Lower lobe of right lung (tissue), 2 donors: ENCODE measurements at places on chromosomes 5 and 9. TPM values are rescaled to one million over a fixed set of nuclear protein-coding genes. Genes with fewer than 3 reads are reported as not detected.

DNA sequence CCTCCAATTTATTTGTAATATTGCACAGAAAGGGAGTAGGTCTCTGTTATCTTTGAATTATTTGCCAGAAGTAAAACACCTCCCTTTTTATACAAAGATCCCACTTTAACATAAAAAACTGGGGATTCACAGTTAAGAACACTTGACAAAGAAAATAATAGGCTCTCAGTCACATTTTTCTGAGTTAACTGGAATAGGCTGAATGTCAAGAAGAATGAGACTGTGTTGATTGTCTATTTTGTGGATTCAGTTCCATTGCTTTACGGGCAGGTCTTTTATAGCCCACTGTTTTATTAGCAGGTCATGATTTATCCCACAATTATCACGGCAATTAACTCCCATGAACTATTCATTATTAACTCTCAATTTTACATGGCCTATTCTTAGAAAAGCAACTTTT lies 427.4 kb downstream of the CTNND2 start:
- DNase-seq, result no peak
- H3K27me3 ChIP-seq, result no peaks in the 10 kb centered on the region
- no peaks in the 10 kb centered on the region for H3K4me1 ChIP-seq
- no peak overlapping the region for H3K27ac ChIP-seq
- no peak overlapping the region for H3K4me3 ChIP-seq

GRCh38 chr9:130536701-130537107 lies 42.7 kb upstream of the FUBP3 start:
- H3K36me3 ChIP-seq, result no peaks in the 10 kb centered on the region
- no peak overlapping the region for H3K27ac ChIP-seq
- no peak overlapping the region for H3K4me3 ChIP-seq
- DNase-seq, result no peak
- peaks cover 73% of the 10 kb centered on the region for H3K27me3 ChIP-seq

DNA sequence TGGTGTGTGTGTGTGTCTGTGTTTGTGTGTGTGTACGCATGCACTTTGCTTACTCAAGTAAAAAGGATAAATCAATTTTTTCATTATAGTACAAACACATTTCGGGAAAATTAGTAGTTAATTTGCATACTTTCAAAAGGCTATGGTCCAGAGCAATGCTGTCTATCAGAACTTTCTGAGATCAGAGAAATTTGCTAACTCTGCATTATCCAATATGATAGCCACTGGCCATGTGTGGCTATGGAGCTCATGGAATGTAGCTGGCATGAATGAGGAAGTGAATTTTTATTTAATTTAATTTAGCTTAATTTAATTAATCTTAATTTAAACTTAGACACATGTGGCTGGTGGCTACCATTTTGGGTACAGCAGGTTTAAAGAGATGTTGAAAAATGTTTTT lies 289.6 kb downstream of the MAT2B start:
- no peaks in the 10 kb centered on the region for H3K27me3 ChIP-seq
- no peaks in the 10 kb centered on the region for H3K36me3 ChIP-seq
- no peak for DNase-seq
- H3K4me1 ChIP-seq, result no peaks in the 10 kb centered on the region

DNA sequence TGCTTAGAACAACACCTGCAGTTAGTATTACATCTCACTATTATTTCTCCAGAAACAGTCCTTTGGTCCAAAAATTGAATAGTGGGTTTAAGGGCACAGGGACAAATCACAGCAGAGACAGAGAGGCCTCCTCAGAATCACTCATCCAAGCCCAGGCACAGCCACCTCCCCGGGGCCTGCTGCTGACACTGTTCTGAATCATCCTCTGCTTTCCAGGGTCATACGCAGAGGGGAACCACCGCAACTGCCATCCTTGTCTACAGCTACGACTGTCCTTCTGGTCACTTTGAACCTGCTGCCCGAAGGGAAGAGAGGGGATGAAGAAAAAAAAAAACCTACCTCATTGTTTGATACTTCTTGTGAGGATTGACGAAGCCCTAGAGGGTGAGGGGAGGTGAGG lies 35.3 kb upstream of the MAN2A1 start:
- DNase-seq, result no peak
- H3K36me3 ChIP-seq, result no peaks in the 10 kb centered on the region
- H3K4me3 ChIP-seq, result no peak overlapping the region

DNA sequence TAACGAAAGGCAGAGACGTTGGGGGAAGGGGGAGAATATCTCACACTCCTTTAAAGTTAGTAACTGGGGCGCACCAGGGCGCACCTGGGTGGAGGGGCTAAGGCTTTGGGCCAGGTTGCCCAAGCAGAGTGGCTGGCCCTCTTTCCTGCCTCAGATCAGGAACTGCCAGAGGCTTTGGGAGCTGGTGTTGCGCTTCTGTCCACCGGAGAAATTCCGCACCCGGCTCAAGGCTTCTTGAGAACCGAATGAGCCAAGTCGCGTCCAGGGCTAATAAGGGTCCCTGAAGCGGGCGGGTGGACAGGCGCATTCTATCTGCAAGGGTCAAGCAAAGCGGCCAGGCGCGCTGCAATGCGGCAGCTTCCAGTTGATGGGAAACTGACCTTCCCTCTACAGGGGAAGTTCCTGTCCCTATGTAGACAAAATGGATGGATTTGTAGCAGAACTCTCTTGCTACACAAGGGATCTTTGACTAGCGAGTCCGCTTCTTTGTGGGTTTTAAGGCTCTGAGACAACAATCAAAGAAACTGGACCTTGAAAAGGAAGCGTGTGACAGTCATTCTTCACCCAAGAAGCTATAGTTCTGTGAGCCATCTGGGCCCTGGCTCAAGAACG lies 5.5 kb downstream of the PAX5 start:
- DNase-seq, result no peak
- no peak overlapping the region for H3K27ac ChIP-seq
- H3K36me3 ChIP-seq, result no peaks in the 10 kb centered on the region
- H3K4me3 ChIP-seq, result no peak overlapping the region
- peaks cover 100% of the 10 kb centered on the region for H3K27me3 ChIP-seq

DNA sequence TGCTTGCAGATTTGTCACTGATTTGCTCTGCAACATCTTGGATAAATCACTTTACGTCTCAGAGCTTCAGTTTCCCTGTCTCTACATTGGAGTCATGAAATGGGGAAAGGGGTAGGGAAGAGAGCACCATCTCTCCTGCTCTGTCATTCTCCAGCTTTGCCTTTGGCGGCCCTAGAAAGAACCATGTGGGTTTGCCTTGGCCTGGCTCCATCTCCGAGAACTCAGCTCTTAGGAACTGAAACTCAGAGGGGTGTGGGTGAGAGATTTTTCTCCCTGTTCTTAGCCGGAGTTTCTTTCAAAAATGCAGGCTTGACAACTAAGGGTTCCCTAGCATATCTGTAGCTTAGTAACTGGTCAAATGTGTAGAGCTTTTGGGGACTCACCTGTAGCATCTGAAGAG lies 123.5 kb downstream of the SMARCA2 start:
- peaks cover 3% of the 10 kb centered on the region for H3K4me1 ChIP-seq
- H3K27ac ChIP-seq, result no peak overlapping the region
- H3K27me3 ChIP-seq, result no peaks in the 10 kb centered on the region
- no peak for DNase-seq

DNA sequence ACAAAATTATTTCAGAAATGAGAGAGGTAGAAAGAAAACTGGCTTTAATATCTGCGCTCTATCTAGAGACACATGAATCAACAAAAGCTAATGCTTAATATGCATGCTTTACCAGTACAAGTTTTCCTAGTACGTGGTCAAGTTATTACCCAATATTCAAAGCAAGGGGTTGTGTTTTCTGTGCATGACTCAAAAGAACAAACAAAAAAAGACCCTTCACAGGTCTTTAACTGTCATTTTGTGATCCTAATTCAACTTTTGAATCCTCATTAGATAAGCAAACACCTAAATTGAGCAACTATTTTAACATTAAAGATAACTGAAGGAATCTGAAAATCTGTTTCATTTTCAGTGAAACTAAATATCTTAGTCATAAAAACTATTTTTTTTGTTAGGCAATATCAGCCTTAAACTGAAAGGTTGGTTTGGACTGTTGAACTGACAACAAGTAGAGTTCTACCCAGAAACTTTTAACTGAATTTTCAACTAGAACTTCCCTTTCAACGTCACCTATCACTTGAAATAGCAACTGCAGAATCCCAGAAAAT lies 12.5 kb downstream of the ST8SIA4 start:
- H3K27ac ChIP-seq, result peak overlapping the region; percentile 71
- peaks cover 18% of the 10 kb centered on the region for H3K4me1 ChIP-seq
- no peaks in the 10 kb centered on the region for H3K27me3 ChIP-seq
- no peak for DNase-seq
- peak overlapping the region; percentile 33 for H3K4me3 ChIP-seq
- H3K36me3 ChIP-seq, result no peaks in the 10 kb centered on the region

GRCh38 chr9:113587471-113588031 lies 124.0 kb downstream of the RGS3 start:
- DNase-seq, result peak; percentile 54
- H3K27ac ChIP-seq, result peak overlapping the region; percentile 76
- peaks cover 90% of the 10 kb centered on the region for H3K4me1 ChIP-seq

DNA sequence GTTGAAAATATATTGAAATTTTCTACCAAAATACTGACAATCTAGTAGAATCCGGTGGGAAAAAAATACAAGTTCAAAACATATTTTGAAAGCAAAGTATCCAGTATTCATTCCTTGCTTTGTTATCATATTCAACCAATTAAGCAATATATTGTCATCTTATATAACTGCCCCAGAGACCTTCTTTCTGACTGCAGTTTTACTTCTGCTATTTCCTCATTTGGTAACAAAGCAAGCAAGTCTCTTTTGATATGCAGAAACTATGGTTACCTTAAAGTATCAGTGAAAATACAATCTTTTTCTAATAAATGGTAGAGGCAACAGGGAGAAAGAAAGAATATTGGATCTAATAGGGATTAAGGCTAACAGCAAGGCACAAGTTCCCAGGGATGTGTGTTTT lies 663.7 kb upstream of the MEF2C start:
- DNase-seq, result no peak
- no peak overlapping the region for H3K4me3 ChIP-seq
- no peaks in the 10 kb centered on the region for H3K4me1 ChIP-seq

GRCh38 chr9:6961845-6962522 lies 204.2 kb downstream of the KDM4C start:
- H3K27me3 ChIP-seq, result no peaks in the 10 kb centered on the region
- no peaks in the 10 kb centered on the region for H3K4me1 ChIP-seq
- H3K4me3 ChIP-seq, result no peak overlapping the region
- H3K36me3 ChIP-seq, result no peaks in the 10 kb centered on the region
- H3K27ac ChIP-seq, result no peak overlapping the region

C9orf50 gene
- total RNA-seq, result not detected

PCDHGA8 gene
- total RNA-seq, result 1.5 TPM

PCDHAC2 gene
- total RNA-seq, result 5.8 TPM

LMBRD2 gene
- total RNA-seq, result 12.1 TPM

PCDHA3 gene
- 0.77 TPM for total RNA-seq

SH3RF2 gene
- total RNA-seq, result 11.5 TPM

CAMK4 gene
- total RNA-seq, result 2.7 TPM
